ENCODE measurements at places on chromosomes 3 and 15.
A peak's percentile ranks its signal among the peaks of the same experiment; 100 is the strongest.

DNA sequence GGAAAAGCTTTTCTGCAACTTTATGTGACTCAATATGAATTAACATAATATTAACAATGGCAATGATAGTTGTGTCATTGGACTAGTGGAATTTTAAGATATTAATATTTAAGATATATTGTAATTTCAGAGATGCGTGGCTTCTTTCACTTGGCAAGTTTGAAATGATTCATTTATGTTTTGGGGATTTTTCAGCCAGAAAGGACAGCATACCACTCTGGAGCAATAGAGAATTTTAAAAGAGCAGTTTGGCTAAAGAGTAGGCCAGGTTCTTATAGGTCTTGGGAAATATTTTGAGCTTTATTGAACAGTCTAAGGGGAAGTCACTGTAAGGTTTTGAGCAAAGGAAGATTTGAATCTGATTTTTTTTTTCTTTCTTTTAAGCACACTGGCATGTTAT lies 16.5 kb downstream of the GMPS start:
- no peak for DNase-seq

DNA sequence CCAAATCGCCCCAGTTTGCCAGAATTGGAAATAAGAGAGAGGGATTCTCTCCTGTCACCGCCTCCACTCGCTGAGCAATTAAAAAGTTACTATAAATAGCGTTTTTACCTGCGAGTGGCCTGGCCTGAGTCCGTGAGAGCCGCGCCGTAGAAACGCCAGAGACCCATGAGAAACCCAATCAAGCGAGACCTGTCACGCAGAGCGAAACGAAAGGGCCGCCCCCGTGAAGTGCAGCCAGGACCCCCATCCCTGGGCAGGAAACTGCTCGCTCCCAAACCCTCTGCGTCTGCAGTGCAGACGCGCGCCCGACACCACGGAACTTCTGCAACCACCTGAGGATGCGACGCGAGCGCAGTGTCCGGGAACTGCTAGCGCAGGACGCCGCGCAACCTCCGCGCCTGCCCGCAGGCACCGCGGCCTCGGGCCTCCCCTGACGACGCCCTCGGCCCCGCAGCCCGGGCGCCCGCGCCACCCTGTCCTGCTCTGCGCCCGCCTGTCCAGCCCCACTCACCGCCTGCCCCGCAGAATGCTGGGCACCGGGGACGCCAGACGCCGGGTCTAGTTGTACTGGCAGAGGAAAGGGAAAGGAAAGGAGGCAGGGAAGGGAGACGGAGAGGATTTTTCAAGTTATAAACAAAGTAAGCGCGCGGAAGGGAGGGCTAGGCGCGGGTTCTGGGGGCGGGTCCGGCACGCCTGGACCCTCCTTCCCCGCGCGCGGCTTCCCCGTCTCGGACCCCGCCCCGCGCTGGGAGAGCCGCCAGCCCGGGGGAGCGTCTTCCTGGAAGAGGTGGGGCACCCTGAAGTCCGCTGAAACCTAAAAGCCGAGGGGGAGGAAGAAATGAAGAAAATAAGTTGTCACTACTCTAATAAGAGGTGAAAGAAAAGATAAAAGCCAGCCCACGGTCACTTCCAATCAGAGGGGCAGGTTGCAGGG lies at the start of gene PLSCR4:
TSS of gene PLSCR4 (minus strand) at position 657 of the 934 bp plus-strand sequence. CDS start 29,034 bp downstream, outside the sequence.
- DNase-seq = no peak

DNA sequence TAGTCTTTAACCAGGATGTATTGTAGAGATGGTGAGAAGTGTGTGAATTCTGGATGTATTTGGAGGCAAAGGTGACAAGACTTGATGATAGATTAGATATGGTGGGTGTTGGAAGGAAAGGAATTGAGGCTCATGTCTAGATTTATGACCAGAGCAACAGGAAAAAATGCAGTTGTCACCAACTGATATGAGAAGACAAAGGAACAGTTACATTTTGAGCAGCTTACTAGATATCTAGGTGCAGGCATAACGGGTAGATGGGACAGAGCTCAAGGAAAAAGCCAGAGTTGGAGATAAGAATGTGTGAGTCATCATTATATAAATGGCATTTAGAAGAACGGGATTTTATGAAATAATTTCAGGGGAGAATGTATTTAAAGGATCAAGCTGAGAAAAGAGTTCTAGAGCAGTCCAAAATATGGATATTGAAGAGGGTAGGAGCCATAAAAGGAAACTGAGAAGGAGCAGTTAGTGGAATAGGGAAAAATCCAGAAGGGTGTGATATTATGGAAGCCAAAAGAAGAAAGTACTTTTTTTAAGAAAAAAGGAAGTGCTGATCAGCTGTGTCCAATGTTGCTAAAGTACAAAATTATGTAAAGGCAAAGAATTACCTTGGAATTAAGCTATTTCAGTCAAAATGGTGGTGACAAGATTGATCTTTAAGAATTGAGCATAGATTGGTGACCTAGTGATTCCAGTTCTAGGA lies 262.5 kb downstream of the CGGBP1 start:
- no peak for DNase-seq

GRCh38 chr3:42827654-42828053 lies 18.4 kb downstream of the ACKR2 start:
- no peak for DNase-seq

DNA sequence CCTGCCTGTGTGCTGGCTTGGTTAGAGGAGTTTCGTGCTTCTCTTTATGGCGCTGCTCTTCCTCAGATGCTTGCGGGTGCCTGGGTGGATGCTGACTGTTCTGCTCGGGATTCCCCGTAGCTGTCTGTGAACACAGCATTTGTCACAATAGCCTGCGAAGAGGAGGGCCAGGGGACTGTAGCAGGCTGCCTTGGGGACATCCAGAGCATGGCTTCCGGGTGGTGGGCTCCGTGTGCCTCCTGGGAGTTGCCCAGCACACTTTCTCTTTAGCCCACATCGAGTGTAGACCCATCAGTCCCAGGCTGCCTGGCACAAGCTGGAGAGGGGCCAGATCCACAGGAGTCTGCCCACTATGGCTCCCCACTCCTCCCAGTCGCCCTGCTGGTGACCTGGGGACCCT lies 22.4 kb downstream of the LRRK1 start:
- no peak for DNase-seq

DNA sequence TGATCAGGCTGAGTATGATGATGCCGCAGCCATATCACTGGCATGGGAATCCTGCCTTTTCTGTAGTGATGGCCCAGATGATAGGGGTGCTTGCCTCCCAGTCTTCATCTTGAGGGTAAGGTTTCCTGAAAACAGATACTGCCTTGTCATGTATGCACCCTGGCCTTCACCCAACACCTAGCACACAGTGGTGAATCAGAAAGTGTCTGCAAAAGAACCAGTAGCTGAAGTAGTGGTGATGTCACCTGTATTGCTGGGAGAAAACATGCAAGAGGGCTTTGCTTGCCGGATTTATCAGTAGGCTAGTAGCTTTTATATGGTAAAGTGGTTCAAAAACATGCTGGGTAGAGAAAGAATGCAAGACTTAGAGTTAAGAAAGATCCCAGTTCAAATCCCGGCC lies 419.8 kb upstream of the WNT5A start:
- DNase-seq = no peak

DNA sequence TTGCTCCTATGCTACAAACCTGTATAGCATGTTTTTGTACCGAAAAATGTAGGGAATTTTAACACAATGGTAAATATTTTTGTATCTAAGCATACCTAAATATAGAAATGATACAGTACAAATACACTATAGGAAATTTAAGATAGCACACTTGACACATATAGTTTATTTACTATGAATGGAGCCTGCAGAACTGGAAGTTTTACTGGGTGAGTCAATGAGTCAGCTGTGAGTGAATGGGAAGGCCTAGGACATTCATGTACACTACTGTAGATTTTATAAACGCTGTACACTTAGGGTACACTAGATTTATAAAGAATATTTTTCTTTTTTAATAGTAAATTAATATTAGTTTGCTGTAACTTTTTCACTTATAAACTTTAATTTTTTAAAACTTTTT lies 707.7 kb upstream of the EPHA6 start:
- DNase-seq = no peak

GRCh38 chr15:71089801-71090200 lies 25.5 kb upstream of the THSD4 start:
- no peak for DNase-seq

- no peak for DNase-seq
Observed at GRCh38 chr15:39552556-39552955, 28.3 kb upstream of the THBS1 start.

DNA sequence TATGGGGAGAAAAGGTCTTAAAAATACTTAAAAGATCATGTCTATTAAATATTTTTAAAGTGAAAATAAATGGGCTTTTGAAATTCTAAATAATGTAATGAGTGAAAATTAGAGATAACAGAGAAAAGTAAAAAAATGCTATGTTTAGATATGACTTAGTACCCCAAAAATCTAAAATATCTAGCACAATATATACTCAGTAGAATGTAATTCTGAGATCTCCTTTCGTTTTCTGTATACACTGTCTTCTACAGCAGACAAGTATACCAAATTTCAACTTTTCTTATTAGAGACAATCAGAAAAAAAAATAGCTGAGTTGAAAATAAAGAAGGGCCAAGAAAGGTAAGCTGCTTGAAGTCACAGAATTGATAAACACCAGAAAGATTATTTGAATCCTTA lies 140.8 kb downstream of the ADAM10 start:
- no peak for DNase-seq

DNA sequence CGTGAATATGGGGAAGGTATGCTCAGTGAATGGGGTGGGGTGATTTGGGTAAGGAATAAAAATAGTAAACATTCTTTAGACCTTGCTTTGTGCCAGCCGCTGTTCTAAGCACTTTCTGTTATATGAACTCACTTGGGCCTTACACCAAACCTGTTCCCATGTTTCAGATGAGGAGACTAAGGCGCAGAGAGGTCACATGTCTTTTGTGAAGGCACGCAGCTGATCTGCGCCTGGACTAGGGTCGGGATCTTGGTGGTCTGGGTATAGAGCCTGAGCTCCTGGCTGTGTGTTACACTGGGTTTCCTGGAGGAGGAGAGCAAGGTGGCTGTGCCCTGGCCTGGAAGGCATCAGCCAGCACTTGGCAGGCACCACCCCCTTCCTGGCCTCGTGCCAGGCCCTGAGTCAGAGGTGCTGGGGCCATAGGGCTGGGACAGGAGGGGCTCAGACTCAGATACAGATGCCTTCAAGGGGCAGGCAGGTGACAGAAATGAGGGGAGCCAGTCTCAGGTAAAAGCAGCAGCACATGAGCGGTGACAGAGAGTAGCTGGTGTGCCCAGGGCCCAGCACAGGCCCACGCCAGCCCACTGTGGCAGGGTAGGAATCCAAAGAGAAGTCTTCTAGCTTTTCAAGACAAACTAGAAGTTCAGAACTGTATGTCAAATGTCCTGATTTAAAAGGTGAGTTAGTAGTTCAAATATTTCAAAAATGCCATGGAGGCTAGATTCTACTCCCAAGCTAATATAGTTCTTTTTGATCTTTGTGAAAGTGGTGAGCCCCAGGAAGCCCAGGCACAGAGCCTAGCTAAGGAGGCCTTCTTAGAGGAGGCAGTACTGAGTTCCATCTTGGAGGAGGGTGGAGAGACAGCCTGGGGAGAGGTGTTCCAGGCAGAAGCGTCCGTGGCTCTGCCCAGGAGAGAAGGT lies 83.1 kb downstream of the DNAJB8 start:
- no peak for DNase-seq

GRCh38 chr3:101069901-101070798 lies 76.9 kb upstream of the ABI3BP start:
- DNase-seq = peak; percentile 41

- DNase-seq = no peak
Observed at GRCh38 chr3:127690106-127690505, 17.4 kb downstream of the ABTB1 start.

GRCh38 chr3:169666376-169667165 lies 3.1 kb upstream of the MECOM start:
- DNase-seq = no peak

- no peak for DNase-seq
Observed at GRCh38 chr3:171481011-171481410, 20.8 kb upstream of the TNIK start.

DNA sequence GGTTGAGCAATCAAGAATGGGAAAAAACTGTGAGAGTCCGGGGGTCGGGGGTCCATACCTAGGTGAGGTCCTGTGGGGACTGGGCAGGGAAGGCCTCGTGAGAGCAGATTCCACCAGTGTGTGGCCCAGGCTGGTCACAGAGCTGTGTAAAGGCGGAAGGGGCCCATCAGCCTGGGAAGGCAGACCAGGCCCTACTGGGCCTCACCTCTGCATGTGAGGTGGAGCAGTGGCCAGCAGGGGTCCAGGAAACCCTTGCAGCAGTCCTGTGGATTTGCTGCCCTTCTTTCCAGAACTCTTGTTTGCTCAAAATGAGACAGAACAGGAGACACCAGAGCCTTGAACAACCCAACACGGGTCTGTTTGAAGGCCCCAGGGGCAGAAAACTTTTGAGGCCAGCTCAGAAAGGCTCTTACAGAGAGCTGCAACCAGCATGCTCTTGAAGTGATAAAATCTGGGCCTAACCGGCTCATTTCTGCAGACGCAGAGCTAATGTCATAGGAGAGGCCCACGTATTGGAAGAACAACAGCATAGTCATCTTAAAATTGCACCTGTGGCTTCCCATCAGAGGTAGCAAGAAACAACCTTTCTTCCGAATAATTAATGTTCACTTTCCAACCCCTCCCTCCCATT lies 30.3 kb upstream of the HHATL start:
- no peak for DNase-seq

DNA sequence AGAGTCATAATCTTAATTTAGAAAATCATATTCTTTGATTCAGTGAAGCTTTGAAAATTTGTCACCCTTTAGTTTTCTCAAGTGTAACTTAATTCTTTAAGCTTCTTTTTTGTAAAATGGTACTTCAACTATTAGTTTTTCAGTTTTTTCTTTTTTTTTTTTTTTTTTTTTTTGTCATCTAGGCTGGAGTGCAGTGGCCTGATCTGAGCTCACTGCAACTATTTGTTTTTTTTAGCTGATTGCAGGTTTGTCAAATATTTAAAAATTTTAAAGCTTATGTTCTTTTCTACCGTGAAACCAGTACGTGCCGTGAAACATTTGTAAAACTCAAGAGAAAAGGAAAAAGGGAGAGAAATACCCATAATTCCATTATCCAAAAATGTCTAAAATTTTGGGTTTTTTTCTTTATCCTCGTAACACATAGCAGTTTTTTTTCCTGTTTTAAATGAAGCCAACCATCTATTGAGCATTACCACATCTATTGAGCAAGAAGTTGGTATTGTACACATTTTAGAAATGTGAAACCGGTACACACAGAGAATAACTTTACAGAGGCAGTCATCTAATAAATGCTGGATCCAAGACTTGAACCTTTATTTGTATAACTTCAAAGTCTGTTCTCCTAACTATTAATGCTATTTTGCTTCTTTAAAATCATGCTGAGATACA lies 25.7 kb downstream of the ECT2 start:
- no peak for DNase-seq

- peak; percentile 44 for DNase-seq
Observed at GRCh38 chr15:67884514-67885174, 44.8 kb upstream of the RNU6-1 start.

Data from stimulated activated CD4-positive, alpha-beta T cell treated with anti-CD3 and anti-CD28 coated beads, TNF-alpha, amount 100 ng/mL, for 1 hour (primary cell).